NCI-H1417 (cell line): ENCODE measurements at places on chromosomes 13 and 19.

DNA sequence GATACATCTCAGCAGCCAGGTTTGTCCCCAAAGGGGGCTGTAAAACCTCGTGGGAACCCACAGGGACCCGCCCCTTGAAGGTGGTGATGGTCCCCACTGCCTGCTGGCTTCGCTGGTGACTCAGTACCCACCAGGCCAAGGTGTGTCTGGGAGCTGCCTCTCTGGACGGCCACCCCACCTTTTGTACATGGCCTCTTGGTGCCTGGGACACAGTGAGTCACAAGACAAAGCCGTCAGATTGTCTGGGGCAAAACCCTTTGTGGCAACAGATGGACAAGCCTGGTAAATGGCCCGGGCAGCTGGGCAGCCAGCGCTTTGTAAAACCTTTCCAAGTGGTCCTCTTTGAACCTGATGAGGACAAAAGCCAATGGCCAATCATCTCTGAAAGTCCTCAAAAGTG lies 27.9 kb upstream of the KLF2 start:
- no peak for DNase-seq

- no peak for DNase-seq
Measured at GRCh38 chr13:67632590-67632989, 402.5 kb upstream of the PCDH9 start.

DNA sequence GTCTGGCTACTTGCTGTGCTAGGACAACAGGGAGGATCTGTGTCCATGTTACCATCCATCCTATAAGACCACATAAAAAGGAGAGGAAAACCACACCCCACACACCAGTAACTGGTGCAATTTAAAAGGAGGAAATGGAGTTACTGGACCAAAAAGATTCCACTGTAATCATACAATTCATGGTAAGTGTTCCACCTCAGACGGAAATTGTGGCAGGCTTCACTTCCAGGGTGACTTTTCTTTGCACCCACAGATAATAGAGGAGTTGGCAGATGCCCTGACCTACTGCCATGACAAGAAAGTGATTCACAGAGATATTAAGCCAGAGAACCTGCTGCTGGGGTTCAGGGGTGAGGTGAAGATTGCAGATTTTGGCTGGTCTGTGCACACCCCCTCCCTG lies 2.4 kb downstream of the AURKC start:
- no peak for DNase-seq

DNA sequence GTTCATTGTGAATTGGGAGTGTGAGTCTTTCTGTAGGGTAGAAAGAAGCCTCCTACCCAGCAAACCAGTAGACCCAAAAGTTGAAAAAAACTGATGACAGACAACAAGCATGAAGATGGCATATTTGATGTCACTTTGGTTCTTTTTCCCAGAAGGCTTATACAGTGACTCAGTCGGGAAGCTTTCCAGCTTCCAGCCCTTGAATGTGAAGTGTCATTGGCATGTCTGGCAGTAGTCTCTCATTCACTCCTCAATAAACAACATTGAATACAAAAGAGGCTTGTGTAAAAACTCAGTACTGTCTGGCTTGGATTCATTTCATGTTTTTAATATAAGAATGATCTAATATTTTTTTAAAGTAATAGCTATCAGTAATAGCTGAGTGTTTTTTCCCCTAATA lies 68.7 kb downstream of the IPO5 start:
- DNase-seq: peak; percentile 49
